LHCN-M2 (cell line): ENCODE measurements at places on chromosomes 3 and 15.

DNA sequence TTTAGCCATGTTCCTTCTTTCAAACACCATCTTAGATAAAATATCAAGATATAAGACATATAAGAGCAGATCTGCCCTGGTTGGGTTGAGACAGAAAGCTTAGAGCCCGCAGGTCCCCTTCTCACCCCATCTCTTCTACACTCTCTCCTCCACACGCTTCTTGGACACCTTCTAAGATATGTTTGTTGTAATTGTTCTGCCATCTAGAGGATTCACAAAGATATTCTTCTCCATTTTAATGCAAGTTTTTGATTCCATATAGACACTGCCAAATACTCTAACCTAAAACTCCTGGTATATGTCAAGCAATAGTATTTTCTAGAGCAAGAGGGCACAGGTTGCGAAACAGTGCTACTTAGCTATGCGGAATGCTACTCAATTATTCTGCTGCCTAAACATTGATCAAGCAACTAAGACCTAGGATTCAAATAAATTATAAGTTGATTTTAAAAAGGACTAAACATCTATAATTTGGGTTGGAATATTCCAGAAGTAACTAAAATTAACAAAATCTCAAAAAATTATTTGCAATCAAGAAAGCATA is 6.8 kb downstream of the CHRM5 start:
- no peak for DNase-seq

- DNase-seq: no peak
Observed at GRCh38 chr3:79183496-79183895, 584.3 kb downstream of the ROBO1 start.

GRCh38 chr15:57356636-57357035 is 19.7 kb upstream of the CGNL1 start:
- peak; percentile 88 for DNase-seq

GRCh38 chr15:73955326-73955725 is 29.1 kb downstream of the LOXL1 start:
- no peak for DNase-seq

GRCh38 chr15:26231096-26231495 is 368.0 kb upstream of the ATP10A start:
- no peak for DNase-seq
